ENCODE measurements at places on chromosomes 13 and 19.
A peak's percentile ranks its signal among the peaks of the same experiment; 100 is the strongest.

DNA sequence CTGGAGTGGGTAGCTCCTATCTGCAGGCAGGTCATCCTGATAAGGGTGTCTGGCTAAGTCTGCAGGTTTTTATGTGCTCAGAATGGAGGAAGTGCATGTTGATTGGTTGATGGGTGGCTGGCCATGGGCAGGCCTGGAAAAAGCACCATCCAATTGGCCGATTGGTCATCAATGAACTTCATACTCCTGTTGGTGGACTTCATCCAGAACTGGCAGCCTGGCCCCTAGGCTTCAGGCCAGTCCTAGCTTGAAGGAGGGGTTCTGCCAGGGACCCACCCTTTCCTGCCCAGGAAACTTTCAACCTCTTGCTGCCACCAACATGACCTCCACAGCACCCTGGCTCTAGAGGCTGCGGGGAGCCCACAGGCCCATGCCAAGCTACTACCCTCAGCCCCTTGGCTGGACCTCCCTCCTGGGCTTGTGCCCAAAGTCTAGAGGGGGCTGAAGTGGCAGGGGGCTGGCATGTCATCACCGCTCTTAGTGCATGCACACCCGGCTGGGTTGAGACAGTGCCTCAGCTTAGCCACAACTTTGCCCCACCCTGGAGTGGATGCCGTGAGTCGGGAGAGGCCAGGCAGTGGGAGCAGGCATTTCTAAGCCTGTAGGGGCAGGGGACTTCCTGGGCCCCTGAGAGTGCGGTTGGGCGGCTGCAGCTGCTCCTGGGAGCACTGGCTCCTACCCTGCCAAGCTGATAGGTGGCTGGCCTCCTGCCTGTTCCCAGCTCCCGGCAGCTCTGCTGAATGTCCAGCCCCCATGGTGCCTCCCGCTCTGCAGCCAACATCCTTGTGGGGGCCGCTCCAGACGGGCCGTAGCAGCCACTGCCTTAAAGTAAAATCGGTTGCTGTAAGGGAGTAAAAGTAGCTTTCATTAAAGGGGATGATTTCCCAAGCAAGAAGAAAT lies 13.2 kb downstream of the DNAJC15 start:
- DNase-seq, result no peak

GRCh38 chr19:13744174-13744573 lies 20.1 kb upstream of the MRI1 start:
- DNase-seq, result no peak

DNA sequence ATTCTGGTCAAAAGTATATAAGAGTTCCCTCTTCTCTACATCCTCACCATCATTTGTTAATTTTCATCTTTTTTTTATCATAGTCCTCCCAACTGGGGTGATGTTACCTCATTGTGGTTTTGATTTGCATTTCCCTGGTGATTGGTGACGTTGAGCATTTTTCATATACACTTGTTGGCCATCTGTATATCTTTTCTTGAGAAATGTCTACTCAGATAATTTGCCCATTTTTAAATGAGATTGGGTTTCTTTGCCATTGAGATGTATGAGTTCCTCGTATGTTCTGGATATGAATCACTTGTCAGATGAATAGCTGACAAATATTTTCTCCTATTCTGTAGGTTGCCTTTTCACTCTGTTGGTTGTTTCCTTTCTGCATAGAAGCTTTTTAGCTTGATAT lies 2.4 kb downstream of the CD33 start:
- no peak for DNase-seq

GRCh38 chr19:8240274-8241229 lies 31.4 kb downstream of the CERS4 start:
- peak; percentile 9 for DNase-seq

DNA sequence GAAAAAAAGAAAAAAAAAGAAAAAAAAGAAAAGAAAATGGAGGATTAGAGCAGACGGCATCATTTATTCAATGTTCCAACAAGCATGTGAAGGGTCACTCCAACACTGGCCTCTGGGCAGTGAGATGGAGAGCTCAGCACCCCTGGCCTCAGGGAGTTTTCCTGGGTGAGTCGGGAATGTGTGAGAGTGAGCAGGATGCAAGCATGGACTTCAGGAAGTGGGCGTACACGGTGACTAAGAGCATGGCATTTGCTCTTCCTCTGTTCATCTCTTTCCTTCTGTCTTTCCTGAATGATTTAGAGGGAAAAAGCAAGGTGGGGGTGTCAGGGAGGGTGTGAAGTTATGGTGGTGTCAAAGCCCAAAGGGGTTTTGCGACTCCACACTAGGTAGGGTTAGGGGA lies 682 bp upstream of the CABP5 start:
- DNase-seq, result no peak

- no peak for DNase-seq
These were observed 66.5 kb upstream of the ATP12A start for GRCh38 chr13:24613755-24614154.

DNA sequence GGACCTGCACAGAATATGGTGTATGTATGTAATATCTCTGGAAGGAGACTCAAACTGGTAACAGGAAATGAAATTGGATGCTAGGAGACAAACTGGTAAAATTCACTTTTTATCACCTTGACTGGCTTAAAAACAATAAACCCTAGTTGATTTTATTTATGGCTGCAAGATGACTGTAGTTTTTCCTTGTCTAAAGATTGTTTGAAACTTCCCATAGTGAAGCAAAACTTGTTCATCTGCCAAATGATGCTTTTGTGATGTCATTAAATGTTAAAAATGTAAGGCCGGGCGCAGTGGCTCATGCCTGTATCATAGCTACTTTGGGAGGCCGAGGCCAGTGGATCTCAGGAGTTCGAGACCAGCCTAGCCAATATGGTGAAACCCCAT lies 2.5 kb upstream of the ECH1 start:
- DNase-seq, result no peak

GRCh38 chr13:32525766-32526165 lies 12.8 kb downstream of the N4BP2L2 start:
- no peak for DNase-seq

- DNase-seq, result no peak
These were observed 8.6 kb downstream of the RUBCNL start for GRCh38 chr13:46378411-46378810.

DNA sequence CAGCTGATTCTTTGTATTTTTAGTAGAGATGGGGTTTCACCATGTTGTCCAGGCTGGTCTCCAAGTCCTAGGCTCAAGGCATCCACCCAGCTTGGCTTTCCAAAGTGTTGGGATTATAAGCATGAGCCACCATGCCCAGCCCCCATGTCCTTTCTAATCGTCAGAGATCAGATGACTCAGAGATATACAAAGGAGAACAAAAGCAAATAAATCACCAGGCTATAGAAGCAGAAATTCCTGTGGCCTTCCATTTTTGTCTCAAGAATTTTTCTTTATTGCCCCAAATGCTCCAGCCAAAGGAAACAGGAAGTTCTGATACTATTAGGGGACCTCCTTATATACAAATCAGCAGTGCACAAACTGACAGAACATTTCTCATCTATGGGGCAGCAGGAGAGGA lies 207.8 kb downstream of the RFC3 start:
- no peak for DNase-seq

DNA sequence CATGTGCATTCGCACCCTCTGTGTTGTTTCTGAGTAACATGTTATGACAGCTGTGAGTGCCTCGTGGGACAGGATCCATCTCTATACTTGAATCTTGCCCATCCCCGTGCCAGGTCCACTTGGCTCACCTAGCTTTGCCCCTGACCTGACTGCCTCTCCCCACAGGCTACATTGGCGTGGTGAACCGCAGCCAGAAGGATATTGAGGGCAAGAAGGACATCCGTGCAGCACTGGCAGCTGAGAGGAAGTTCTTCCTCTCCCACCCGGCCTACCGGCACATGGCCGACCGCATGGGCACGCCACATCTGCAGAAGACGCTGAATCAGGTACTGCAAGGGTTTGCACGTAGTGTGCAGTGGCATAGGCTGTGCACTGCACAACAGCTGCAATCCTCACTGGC lies 53.2 kb downstream of the TMED1 start:
- DNase-seq, result no peak

DNA sequence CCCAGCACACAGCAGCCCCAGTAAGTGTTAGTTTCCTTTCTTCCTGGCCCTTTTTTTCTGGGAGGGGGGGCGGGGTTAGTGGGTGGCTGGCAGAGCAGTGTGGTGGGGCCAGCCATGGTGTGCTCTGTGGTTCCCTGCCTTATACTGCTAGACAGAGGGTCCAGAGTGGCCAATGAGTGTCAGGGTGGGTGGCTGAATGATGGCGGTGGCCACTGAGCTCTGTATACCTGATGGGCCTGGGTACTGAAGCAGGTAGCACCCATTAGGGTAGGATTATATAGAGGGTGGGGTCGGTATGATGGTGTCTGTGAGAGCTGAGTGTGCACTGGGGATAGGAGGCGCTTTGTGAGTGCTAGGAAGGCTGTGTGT lies 13.8 kb downstream of the CIC start:
- DNase-seq, result no peak

DNA sequence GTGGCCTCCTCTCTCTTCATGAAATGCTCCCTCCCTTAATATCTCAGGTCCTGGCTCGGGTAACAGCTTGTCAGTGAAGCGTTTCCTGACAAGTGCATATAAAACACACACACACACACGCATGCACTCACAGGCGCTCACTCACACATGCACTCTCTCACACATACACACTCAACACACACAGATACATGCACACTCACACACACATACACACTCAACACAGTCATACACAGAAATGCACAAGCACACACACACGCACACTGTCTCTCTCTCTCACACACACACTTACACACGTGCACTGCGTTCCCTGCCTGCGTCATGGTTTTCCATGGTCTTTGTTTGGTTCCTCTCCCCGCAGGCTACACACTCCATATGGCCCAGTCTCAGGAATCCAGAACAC lies 344.1 kb downstream of the UQCRFS1 start:
- DNase-seq, result no peak

- DNase-seq, result no peak
These were observed 21.4 kb downstream of the NUFIP1 start for GRCh38 chr13:44967704-44968433.

GRCh38 chr19:32945260-32945659 lies 26.5 kb downstream of the CEP89 start:
- no peak for DNase-seq

- DNase-seq, result no peak
These were observed 2.5 kb downstream of the KDM4B start for GRCh38 chr19:4971424-4971793.

GRCh38 chr19:18203408-18203862 lies 407 bp downstream of the RAB3A start:
- DNase-seq, result no peak

- no peak for DNase-seq
These were observed 28.7 kb upstream of the FAM216B start for GRCh38 chr13:42752731-42753130.

GRCh38 chr19:30029721-30030510 lies 87.9 kb downstream of the URI1 start:
- DNase-seq, result no peak

- DNase-seq, result no peak
These were observed 21.3 kb downstream of the VRK3 start for GRCh38 chr19:50003810-50004419.

GRCh38 chr19:29622166-29623070 lies 16.3 kb downstream of the POP4 start:
- no peak for DNase-seq
